CD8-positive, alpha-beta memory T cell (primary cell): ENCODE measurements at places on chromosomes 16 and 17.

DNA sequence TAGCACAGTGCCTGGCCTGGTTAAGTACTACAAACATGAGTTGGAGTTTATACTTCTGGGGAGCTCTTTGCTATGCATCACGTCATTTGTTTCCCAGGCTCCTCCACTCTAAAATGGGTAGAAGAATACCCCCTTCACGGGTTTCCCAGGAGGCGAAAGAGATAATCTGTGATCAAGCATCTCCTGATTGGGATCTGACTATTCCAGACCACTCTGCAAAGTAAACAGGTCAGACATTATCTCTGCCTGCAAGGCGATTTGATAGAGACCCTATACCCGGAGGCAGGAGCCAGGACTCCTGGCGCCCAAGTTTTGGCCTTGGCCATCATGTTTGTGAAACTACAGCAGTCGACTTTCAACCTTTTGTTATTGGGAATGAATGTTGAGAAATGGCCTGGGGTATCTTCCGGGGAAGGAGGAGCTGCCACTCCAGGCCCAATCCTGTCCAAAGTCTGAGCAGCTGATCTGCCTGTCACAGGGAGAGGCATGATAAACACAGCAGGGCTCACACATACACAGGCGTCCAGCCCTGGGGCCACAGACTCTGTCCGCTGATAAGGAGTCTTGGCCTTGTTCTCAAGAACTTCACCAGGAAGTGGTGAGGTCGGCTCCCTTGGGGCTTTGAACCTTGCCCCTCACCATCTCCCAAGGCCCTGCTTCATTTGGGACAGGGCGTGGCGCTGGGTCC is 199.9 kb downstream of the MAF start:
- no peak for DNase-seq

GRCh38 chr17:27985306-27985705 is 57.2 kb upstream of the NLK start:
- no peak for DNase-seq

- no peak for DNase-seq
These were observed 2.5 kb downstream of the TAC4 start for GRCh38 chr17:49845321-49845720.

GRCh38 chr17:14203388-14203787 is 33.3 kb downstream of the CDRT15 start:
- no peak for DNase-seq

- no peak for DNase-seq
These were observed 4.0 kb downstream of the NDEL1 start for GRCh38 chr17:8439681-8440080.

DNA sequence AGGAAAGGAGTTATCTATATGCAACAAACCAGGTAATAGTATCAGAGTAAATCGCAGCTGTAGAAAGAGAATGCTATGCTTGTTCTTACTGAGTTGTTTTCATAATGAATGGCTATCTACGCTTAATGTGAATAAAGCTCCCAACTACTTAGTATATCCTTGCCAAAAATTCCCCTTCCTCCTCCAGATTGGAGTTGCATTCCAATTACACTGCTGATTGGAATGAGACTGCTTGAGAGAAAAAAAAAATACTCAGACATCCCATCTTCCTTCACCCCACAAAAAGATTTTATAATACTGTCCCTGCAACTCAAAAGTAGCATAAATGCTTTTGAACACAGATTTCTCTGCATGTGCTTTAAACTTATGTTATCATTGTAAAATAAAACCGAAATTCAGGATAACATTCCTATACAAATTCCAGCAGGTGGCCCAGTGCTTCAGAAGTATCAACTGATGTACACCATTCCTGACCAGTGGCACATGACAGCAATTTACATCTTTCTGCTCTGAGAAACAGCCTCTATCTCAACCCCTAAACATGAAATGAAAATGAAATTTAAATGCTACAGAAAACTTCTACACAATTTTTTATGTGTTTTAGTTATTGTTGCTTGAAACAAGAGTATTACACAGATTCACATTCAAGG is 47.0 kb downstream of the SMURF2 start:
- DNase-seq: no peak

DNA sequence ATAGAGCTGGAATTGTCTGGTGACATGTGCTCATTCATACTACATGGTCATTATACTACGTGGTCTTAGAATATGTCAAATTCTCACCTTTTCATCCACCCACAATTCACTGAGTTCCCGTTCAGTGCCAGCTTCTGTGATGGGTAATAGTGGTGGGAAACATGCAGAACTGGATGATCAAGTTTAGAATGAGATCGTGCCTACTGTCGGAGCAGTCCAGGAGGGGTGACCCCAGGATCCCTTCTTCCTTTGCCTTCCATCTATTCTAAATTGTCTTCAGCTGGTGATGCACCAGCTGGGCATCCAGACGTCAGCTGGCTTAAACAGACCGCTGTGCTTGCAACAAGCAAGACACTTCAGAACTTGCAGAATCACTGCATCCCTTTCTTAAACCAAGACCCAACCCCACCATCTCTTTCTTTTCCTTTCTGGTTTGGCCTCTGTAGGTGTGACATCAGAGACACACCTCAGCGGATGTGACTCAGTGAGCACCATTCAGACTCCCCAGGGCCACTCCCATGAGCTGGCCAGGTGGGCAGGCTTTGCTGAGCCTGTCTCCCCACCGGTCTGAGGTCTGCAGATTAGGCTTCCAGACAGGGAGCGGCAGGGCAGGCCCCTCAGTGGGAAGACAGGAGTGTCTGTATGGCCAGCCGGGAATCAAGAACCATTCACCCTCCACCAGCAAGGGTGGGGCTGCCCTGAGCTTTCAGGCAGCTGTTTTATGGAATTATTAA is 18.1 kb downstream of the C17orf100 start:
- no peak for DNase-seq

- no peak for DNase-seq
These were observed 14.6 kb downstream of the GNGT2 start for GRCh38 chr17:49195751-49196150.

DNA sequence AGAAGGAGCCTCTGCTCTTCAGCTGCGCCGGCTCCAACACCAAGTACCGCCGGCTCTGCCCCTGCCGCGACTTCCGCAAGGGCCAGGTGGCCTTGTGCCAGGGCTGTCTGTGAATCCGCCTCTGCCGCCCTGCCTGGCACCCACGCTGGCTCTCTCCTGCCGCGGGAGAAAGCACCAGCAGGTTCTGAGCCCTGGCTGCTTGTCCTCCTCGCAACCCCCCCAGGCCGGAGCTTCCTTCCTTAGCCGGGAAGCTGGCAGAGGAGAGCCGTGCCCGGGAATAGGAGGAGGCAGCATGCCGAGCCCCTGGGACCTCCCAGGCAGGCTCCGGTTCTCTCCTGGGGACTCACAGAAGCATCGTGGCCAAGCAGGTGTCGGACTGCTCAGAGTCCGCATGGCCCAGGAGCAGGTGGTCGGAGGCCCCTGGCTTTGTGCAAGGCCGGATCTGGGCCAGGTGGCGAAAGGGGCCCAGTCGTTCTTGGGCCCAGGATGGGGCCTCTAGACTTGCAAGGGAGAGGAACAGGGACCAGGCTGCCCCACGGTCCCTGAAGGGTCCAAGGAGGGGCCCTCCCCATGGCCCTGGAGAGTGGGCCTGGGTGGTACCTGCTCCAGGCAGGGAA is 80.6 kb downstream of the MGAT5B start:
- DNase-seq: no peak

GRCh38 chr16:17083628-17084027 is 387.1 kb downstream of the XYLT1 start:
- DNase-seq: no peak

GRCh38 chr17:2011411-2012371 is 13.4 kb downstream of the RTN4RL1 start:
- no peak for DNase-seq

GRCh38 chr17:81254955-81255717 is 16.0 kb downstream of the NDUFAF8 start:
- DNase-seq: no peak

DNA sequence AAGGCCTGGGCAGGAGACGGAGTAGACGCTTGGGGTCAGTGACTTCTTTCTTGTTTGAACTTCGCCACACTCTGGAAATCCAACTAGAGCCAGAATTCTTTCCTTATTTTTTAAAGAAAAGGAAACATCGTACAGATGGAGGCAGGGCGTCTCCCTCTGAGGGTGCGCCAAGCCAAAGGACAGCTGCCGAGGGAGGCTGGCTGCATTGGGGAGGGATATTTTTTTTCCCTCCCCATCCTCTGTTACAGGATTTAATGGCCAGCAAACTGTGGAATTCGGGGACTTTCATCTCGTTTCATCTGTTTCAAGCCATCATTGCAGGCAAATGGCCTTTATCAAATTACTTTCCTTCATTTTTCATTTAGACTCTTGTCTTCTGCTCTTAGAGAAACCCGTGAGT is 15.9 kb downstream of the CDK5R1 start:
- no peak for DNase-seq

DNA sequence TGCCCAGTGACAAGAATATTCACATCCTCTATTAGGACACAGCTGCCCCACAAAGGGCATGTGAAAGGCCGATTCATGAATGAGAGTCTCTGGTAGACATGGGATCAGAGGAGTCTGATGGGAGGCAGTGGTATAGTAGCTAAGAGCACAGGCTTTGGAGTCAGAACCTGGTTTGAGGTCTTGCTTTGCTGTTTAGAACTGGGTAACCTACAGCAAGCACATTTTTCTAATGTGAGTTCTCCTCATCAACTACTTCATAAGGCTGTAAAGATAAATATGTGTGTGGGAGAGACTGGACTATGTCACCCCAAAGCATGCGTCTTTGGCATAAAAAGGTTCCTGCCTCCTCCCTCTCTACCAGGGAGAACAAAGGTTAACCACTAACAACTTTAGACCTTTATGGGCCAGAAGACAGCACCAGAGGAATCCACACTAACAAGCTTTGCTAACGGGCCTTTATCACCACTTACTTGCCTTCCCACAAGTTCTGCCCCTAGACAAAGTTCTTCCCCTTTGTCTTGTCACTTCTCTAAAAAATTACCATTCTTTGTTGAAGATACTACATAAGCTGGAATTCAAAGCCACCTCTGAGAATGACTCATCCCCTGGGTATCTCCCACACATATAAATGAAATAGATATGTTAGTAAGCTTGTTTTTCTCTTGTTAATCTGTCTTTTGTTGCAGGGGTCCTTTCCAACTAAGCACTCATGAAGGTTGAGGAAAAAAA is 21.1 kb downstream of the CDR2 start:
- DNase-seq: no peak

GRCh38 chr17:82786427-82786826 is 34.6 kb downstream of the TBCD start:
- no peak for DNase-seq

GRCh38 chr16:15509051-15509592 is 74.7 kb downstream of the BMERB1 start:
- peak; percentile 50 for DNase-seq

- DNase-seq: no peak
These were observed at the start of gene IRX3 for GRCh38 chr16:54286366-54287130. Gene IRX3 (minus strand): TSS chr16:54286787. CDS start chr16:54286050, 737 bp downstream.

DNA sequence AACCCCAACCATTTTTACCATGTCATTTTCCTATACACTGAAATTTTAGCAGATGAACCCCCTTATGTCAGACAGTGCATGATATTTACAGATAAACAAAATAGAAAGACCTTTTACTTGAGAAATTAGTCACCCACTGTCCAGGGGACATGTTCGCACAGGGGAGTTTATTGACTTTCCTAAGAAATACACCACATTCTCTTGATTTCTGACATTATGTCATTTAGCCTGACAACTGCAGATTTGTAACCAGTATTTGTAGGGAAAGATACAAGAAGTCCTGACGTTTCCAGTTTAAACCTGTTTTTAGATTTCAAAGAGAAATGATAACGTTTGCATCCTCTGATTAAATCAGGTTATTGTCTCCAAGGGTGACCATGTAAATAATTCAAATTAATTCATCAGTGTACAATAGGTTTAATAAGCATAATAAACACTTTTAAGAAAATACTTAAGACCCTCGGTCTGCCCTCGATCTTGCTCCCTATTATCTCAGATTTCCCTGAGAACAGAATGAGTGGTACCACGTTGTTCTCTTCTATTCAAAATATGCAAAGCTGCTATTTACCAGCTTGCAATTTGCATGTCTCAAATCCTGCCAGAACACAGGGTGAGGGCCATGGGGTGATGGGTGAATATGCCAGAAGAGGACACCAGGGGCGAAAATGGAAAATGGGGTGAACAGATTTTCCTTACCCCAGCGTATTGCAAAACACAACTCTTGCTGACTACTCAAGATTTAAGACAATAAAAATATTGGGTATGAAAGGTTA is 2.1 kb upstream of the LYRM9 start:
- DNase-seq: no peak

DNA sequence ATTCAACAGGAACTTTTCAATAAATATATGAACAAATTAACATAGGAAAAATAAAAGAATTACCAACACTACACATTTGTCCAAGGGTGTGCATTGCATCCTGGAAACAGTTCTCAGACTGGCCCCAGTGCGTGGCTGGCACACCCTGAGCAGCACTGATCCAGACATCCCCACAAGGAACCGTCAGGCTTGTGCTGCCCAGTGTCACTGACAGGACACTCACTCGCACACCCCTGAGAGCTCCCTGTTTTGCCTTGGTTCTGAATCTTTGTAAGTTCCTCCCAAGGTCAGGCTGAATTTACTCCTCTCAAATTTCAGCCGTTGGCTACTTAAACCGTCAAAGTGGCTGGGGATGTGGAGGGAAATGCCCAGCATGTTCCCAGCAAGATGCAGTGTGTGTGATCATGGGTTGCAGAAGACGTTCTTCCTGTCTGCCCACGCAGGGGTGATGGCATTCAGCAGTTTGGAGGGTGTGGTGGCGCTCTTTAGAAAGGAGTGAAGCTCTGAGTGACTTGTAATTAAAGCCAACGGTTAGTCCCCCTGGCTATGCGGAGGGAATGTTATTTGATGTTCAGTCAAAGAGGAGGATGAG is 1.7 kb downstream of the MT2A start:
- DNase-seq: peak; percentile 75

GRCh38 chr17:49525831-49526741 is 31.0 kb downstream of the NGFR start:
- DNase-seq: no peak

DNA sequence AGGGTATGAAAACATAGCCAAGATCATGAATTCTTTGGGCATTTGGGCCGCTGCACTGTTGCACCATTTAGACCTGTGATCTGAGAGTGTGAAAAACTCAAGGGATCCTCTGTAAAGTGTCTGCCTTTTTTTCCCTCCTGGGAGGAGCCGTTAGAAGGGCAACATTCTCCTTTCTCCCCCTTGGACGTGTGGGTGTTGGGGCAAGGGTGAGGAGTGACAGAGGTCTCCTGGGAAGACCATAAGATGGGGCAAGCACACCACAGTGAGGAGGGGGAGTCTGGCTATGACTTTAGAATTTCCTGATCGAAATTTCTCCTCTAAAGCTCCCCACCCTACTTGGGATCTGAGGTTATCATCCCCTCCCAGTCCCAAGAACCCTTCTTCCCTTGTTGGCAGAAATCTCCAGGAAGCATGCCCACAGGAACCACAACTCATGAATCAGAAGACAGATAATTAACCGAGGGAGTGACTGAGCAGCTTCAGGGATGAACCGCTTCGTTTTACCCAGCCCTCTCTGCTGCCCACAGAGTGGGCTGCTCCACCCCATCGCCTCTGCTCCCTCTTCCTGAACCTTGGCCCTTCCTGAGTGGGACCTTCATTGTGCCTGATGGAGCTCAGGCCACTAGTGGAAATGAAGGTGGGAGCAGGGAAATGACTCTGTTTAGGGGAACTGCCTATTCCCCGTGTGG is 4.2 kb downstream of the ITGB3 start:
- DNase-seq: no peak

GRCh38 chr16:86255966-86256365 is 254.4 kb upstream of the FOXF1 start:
- DNase-seq: no peak

- no peak for DNase-seq
These were observed 24.3 kb upstream of the CRISPLD2 start for GRCh38 chr16:84795329-84796053.

GRCh38 chr17:81483085-81483861 is 29.3 kb downstream of the ACTG1 start:
- DNase-seq: peak; percentile 17
